ENCODE measurements at places on chromosomes 7 and 10. TPM values are rescaled to one million over a fixed set of nuclear protein-coding genes. Genes with fewer than 3 reads are reported as not detected.
A peak's percentile ranks its signal among the peaks of the same experiment; 100 is the strongest.

The SHH gene
- 22.9 TPM for total RNA-seq

The TMEM196 gene
- not detected for total RNA-seq

The SEMA3E gene
- total RNA-seq = 7.3 TPM

DNA sequence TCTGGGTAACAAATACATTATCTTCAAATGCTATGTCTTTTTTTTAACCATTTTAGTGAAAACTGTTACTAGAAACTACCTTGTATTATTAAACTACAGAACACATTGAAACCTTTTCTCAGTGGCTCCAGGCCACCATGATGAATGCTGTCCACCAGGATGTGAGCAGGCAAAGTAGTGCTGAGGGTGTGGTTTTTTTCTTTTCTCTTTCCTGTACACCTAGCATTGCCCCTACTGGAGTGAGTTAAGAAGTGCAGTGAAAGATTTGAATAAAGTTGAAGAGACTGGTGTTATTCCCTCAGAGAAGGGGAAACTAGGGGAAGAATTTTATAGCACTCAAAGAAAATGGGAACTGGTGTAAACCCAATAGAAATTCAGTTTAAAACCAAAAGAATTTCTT is 120.0 kb upstream of the SAMD8 start:
- H3K27ac ChIP-seq = no peak overlapping the region
- H3K4me3 ChIP-seq = no peak overlapping the region
- DNase-seq = peak; percentile 22
- H3K36me3 ChIP-seq = no peaks in the 10 kb centered on the region

- H3K27me3 ChIP-seq = no peaks in the 10 kb centered on the region
- H3K36me3 ChIP-seq = no peaks in the 10 kb centered on the region
- no peak for DNase-seq
- no peak overlapping the region for H3K4me3 ChIP-seq
- H3K27ac ChIP-seq = no peak overlapping the region
Observed at GRCh38 chr10:7547829-7548228, 118.9 kb downstream of the ITIH5 start.

DNA sequence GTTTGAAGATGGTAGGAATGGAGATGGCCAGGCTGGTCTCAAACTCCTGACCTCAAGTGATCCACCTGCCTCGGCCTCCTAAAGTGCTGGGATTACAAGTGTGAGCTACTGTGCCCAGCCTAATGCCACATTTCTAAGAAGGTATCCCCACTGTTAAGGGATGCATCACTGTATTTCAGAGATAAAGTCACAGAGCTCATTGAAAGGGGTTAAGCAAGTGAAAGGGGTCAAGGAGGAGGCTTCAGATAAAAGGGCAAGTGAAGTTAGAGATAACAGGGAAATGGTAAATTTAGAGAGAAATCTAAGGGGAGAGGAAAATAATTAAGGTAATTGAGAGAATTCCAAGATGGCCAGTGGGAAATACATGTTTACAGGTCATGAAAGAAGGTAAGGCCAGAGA is 93.0 kb upstream of the SP4 start:
- H3K36me3 ChIP-seq = no peaks in the 10 kb centered on the region
- no peak overlapping the region for H3K27ac ChIP-seq
- H3K27me3 ChIP-seq = peaks cover 3% of the 10 kb centered on the region
- no peak overlapping the region for H3K4me3 ChIP-seq
- no peak for DNase-seq
- no peaks in the 10 kb centered on the region for H3K4me1 ChIP-seq

DNA sequence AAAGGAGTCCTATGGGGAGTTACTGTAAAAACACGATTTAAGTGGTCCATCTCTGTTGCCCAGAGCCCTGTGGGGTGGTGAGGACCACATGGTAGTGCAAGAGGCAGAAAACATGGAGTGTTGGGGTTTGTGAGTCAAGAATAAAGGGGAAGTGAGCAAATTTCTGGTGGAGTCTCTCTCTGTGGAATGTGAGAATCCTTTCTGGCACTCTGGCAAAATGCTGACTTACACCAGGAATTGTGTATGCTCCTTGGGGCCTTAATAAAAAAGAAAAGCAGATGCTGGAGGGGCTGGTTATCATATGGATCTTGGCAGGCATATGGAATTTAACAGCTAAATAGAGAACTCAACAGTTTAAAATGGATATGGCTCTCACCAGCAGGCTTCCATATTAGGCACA is 486.0 kb downstream of the TNS3 start:
- DNase-seq = no peak
- no peaks in the 10 kb centered on the region for H3K4me1 ChIP-seq
- no peaks in the 10 kb centered on the region for H3K36me3 ChIP-seq
- no peak overlapping the region for H3K27ac ChIP-seq

DNA sequence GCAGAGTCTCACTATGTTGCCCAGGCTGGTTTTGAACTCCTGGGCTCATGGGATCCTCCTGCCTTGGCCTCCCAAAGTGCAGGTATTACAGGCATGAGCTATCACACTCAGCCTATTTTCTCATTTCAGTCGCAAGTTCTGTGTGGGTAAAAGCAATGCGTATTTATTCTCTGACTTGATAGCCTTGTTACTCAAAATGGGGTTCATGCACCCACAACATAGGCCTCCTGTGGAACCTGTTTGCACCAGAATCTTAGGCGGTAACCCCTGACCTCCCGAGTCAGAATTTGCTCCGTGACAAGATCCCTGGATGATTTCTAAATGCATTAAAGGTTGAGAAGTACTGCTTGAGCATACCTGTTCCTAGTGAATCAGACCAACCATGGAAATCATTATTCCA is 7.3 kb downstream of the IL2RA start:
- no peak for DNase-seq
- no peaks in the 10 kb centered on the region for H3K27me3 ChIP-seq
- H3K36me3 ChIP-seq = no peaks in the 10 kb centered on the region
- H3K27ac ChIP-seq = no peak overlapping the region
- H3K4me3 ChIP-seq = no peak overlapping the region

- no peaks in the 10 kb centered on the region for H3K36me3 ChIP-seq
- no peaks in the 10 kb centered on the region for H3K27me3 ChIP-seq
- no peaks in the 10 kb centered on the region for H3K4me1 ChIP-seq
Observed at GRCh38 chr10:31683682-31684081, 244.9 kb downstream of the ARHGAP12 start.

DNA sequence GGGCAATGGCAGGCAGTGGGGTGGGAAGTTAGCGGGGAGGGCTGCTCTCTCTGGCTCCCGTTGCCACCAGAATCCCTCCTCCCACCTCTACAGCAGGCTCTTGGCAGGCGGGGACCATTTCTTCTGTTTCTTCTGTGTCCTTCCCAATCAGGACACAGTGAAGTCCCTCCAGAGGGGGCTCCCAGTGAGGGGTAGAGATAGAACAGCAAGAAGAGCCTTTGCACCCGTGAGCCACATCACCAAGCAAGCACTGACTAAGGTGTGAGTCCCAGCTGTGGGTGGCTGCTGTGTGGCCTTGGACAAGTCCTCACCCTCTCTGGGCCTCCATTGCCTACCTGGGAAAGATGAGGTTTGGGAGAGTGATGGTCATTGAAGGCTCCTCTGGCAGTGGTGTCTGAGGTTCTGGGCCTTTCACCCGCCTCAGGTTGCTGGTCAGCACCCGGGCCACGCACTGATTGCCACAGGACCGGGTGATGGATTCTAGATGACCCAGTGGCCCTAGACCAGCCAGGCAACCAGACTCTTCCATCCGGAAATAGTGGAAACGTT is 26.0 kb upstream of the PCBD1 start:
- no peak for DNase-seq
- H3K36me3 ChIP-seq = no peaks in the 10 kb centered on the region
- H3K27me3 ChIP-seq = peaks cover 8% of the 10 kb centered on the region
- no peaks in the 10 kb centered on the region for H3K4me1 ChIP-seq

DNA sequence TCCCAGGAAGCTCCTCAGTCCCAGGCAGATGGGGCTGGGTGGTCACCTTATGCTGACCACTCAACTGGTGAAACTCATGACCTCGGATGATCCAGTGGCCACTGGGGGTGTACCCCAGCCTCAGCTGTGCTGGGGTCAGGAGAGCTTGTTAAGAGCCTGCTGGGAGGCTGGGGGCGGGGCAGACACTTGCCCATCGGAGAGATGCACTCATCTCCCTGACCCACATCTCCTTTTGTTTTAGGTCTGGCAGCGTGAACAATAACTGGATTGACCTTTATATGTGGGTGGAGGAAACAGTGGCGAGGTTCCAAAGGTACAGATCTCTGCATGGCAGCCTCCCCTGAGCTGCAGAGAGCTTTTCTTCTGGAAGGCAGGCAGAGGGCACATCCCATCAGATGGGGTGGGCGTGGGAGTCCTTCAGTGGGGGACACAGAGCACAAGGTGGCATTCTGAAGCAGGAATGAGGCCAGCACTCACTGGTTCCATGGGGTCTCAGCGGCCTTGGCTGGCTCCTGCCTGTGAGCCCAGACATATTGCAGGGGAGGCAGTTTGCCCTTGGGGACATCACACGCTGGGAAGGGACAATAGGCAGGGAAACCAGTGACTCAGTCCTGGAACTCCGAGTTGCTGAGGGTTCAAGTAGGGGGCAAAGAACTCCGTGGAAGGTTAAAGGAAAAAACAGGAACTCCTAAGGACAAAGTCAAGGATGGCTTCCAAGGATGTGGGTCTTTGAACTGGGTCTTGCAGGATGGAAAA is 5.2 kb downstream of the ANTXRL start:
- H3K27me3 ChIP-seq = no peaks in the 10 kb centered on the region
- no peaks in the 10 kb centered on the region for H3K36me3 ChIP-seq
- no peak overlapping the region for H3K4me3 ChIP-seq
- peaks cover 4% of the 10 kb centered on the region for H3K4me1 ChIP-seq

GRCh38 chr10:77478247-77478961 is 159.2 kb downstream of the KCNMA1 start:
- peak; percentile 50 for DNase-seq
- H3K36me3 ChIP-seq = no peaks in the 10 kb centered on the region
- no peaks in the 10 kb centered on the region for H3K27me3 ChIP-seq
- no peak overlapping the region for H3K27ac ChIP-seq

- H3K4me3 ChIP-seq = no peak overlapping the region
- no peaks in the 10 kb centered on the region for H3K36me3 ChIP-seq
- no peaks in the 10 kb centered on the region for H3K4me1 ChIP-seq
- DNase-seq = no peak
- H3K27ac ChIP-seq = no peak overlapping the region
Observed at GRCh38 chr10:75959209-75959608, 527.8 kb downstream of the LRMDA start.

DNA sequence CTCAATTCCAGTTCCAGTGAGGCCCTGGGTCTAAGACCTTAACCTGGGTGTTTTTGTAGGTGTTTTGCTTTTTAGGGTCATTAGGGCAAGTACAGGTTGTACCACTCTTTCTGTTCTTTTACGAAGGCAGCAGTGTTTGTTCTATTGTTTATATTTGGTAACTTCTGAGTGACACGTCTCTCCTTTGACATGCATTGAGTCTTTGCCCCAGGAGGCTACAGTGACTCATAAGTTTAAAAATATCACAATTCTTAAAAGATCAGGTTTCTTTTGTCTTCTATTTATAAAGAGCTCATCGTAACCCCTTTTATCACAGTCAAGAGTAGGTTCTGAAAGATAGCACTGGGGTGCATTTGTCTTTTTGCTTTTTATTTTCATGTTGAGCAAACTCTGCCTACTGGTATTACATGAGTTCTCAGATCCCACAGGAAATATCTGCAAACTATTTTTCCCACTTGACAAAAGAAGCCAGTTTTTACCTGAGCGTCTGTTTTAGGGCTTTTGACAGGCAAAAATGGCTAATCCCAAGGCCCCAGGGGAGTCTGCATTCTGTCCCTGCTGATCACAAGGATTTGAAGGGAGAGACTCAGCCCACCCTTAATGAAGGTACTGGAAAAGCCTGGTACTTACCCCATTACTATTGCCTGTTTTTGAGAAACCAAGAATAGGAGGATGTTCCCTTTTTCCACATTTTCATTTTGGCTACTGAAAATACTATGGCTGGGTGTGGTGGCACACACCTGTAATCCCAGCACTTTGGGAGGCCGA is 7.9 kb downstream of the NUDT13 start:
- H3K36me3 ChIP-seq = no peaks in the 10 kb centered on the region
- H3K4me3 ChIP-seq = no peak overlapping the region
- no peak overlapping the region for H3K27ac ChIP-seq
- H3K4me1 ChIP-seq = peaks cover 6% of the 10 kb centered on the region
- no peaks in the 10 kb centered on the region for H3K27me3 ChIP-seq

GRCh38 chr10:34206935-34207268 is 608.2 kb downstream of the PARD3 start:
- no peaks in the 10 kb centered on the region for H3K27me3 ChIP-seq
- no peak overlapping the region for H3K4me3 ChIP-seq
- H3K4me1 ChIP-seq = no peaks in the 10 kb centered on the region
- DNase-seq = no peak
- no peaks in the 10 kb centered on the region for H3K36me3 ChIP-seq
- H3K27ac ChIP-seq = no peak overlapping the region

- no peaks in the 10 kb centered on the region for H3K4me1 ChIP-seq
- H3K27me3 ChIP-seq = peaks cover 6% of the 10 kb centered on the region
- H3K4me3 ChIP-seq = no peak overlapping the region
- DNase-seq = no peak
- no peak overlapping the region for H3K27ac ChIP-seq
Observed at GRCh38 chr7:106143711-106144337, 31.7 kb upstream of the SYPL1 start.

- DNase-seq = no peak
- no peak overlapping the region for H3K27ac ChIP-seq
- H3K4me3 ChIP-seq = no peak overlapping the region
- no peaks in the 10 kb centered on the region for H3K36me3 ChIP-seq
Observed at GRCh38 chr7:1727812-1728570, 57.9 kb downstream of the ELFN1 start.

DNA sequence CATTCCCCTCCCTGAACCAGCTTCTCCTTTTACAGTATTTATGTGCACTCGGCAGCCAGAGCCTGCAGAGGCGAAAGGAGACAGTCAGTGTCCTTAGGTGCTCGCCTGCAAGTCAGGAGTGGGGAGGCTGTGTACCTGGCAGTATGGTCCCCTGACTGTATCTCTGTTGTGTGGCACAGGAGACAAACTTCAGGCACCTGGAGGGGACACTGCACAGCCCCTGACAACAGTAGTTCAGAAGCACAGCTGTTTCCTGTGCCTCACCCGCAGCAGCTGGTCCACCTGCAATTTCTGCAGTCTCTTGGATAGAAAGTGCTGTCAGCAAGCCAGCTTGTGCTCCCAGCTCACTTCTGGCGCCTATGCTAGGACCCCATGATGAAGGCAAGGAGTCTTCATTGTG is 73.4 kb upstream of the LAMB4 start:
- DNase-seq = no peak
- no peaks in the 10 kb centered on the region for H3K4me1 ChIP-seq
- H3K36me3 ChIP-seq = no peaks in the 10 kb centered on the region
- no peak overlapping the region for H3K27ac ChIP-seq
- no peak overlapping the region for H3K4me3 ChIP-seq
- H3K27me3 ChIP-seq = peaks cover 5% of the 10 kb centered on the region

- H3K27ac ChIP-seq = no peak overlapping the region
- no peak for DNase-seq
- no peaks in the 10 kb centered on the region for H3K36me3 ChIP-seq
- no peaks in the 10 kb centered on the region for H3K27me3 ChIP-seq
- H3K4me3 ChIP-seq = no peak overlapping the region
Observed at GRCh38 chr10:21065621-21066248, 168.6 kb upstream of the NEBL start.
